NCI-H345 (cell line): ENCODE measurements at places on chromosomes 2 and 18.

DNA sequence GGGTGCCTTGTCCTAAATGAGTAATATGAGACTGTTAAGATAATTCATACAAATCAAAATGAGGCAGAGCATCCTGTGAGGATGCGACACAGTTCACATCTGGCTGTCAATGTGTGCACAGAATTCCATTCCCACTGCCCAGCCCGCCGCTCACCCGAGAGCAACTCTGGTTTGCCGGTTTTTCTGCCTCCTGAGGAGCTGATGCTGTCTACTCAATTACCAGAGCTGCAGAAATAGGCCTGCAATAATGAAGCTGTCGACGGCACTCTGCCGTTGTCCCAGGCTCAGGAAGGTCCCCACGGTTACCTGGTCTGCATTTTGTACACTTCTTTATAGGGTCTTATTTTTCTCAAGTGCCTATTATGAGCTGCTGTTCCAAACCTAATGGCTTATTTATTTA lies 55.7 kb upstream of the LYPD1 start:
- DNase-seq = no peak

DNA sequence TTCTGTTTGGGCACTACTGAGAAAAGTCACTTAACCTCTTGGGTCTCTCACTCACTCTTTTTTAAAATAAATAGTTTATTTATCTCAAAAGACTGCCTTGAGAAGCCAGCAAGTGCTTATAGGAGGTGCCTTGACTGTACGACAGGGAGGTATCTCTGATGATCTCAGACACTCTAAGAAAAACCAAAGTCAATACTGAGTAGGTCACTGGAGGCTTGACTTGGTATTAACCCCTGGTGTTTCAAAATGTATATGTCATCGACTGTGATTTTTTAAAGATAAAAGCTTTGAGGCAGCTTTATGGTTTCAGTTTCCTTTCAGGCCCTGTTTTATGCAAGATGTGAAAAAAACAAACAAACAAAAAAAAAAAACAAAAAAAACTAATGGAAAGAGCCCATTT lies 33.7 kb downstream of the MREG start:
- no peak for DNase-seq

DNA sequence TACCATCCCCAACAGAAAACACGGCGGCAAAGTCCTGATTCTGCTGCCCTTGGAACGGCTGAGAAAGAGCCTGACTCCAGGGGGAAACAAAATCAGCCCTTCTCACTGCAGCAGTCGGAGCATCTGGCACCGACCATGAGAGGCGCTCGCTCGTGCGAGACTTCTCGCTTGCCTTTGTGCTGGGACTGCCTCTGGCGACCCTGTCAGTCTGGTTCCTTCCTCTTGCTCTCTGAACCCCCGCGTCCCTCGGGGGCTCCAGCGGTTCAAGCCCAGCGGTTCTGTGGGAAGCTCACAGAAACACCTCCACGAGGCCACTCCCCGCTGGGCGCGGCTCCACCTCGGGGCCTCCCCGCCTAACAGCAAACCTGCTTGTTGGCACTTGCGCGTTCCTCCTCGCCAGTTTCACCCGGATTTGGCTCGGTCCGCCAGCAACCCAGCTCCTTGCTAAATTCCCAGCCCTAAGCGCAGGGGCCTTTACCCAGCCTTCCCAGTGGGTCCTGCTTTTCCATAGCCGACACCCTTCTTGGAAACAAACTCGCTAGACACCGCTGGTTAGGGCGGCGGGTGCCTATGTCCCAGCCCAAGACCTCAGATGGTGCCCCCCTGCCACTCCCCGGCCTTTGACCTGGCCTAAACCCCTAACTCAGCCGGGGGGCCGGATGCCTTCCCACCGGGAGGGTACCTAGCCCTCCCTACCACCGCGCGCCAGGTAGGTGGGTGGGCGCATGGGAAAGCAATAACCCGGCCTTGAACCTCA lies 2.2 kb downstream of the RND3 start:
- peak; percentile 85 for DNase-seq

DNA sequence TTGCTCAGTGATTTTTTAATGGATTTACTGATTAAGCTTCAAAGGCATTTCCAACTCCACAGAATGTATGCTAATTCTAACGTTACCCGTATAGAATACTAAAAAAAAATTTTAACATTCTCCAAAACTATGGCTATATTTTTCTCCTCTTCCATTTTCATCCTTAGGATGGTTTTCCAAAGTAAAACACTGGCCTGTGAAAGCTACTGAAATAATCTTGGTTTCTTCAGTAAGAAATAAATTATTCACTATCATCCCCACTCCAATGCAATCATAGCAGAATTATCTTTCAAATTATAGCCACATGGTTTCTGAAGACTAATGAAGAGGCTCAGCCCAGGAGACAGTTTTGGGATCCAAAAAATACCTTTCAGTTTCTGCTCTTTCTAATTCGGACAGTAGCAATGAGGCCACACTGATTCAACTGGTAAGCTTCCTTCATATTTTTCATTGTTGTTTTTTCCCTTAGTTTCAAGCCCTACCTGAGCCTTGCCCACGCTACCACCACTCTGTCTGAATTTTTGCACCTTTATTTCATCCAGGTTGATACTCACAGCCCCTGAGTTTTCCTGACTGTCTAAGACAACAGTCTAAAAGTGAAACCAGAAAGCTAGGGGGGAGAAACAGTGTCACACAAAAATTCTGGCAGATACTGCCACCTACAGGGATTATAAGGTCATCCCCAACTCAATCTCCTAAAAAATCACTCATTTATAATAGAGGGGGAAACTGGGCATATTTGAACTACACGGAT lies 887.9 kb downstream of the NRXN1 start:
- peak; percentile 74 for DNase-seq

DNA sequence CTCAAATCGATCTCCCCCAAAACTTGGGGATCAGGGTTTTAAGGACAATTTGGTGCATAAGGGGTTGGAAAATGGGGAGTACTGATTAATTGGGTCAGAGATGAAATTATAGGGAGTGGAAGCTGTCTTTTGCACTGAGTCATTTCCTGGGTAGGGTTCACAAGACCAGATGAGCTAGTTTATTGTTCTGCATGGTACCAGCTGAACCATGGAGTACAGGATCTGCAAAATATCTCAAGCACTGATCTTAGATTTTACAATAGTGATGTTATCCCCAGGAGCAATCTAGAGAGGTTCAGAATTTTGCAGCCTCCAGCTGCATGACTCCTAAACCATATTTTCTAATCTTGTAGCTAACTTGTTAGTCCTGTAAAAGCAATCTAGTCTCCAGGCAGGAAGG lies 73.1 kb downstream of the CPO start:
- DNase-seq = no peak

DNA sequence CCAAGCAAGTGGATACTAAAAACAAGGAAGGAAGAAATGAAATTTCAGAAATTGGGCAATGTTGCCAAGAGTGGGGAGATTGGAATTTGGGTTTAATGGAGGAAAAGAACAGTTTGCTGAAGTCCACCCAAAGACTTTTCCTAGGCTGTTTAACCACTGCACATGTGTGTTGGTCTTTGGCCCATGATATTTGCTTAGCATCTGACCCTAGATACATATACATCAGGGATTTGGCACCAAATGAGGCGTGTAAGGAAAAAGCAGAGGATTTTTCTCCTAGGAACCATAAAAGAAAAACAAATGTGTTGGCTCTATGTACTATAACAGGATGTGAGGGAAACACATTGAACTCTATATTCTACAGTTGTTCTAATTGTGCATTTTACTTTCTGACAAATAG lies 80.7 kb upstream of the CD28 start:
- DNase-seq = no peak

DNA sequence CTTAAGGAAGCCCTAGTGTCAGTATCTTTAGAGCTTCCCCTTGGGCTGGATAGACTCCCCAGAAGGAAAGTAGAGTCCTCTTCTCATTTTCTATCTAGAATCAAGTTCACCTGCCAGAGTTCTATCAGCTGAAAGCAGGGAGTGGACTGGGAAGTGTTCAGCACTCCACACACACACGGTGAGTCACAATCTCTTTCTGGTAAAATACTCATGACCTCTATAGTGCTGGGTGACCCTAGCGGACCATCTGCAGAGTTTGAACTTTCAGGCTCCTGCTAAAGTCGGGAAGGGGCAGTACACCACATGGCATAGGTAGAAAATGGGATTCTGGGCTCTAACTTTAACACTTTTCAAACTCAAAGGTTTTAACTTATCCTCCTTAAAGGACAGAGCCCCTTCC lies 43.3 kb downstream of the SAP130 start:
- no peak for DNase-seq

GRCh38 chr2:2931318-2932075 lies 446.1 kb downstream of the EIPR1 start:
- DNase-seq = no peak

DNA sequence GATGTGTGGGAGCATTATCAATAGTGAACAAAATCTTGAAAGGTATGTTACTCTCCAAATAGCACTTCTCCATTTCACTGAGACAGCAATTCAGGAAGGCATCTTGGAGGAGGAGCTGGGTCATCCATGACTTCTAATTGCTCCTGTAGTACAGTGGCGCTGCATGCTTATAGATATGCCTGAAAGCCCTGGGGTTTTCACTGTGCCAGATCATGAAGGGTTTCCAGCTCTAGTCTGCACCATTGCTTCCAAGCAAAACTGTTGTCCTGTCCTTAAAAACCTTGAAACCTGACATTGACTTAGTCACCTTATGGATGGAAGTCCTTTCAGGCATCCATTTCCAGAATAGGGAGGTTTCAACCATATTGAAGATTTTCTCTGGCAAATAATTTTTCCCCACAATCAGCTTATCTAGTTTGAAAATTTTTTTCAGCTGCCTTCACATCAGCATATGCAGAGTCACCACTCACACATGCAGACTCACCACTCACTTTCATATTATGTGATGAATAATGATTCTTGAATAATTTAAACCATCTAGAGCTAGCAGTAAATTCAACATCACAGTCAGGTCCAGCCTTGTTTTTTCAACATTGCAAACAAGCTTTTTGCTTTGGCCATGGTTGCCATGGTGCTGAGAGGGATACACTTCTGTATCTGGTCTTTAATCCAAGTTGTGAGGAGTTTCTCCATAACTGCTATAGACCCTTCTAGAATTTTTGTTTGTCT lies 297.1 kb downstream of the CLIP4 start:
- no peak for DNase-seq

DNA sequence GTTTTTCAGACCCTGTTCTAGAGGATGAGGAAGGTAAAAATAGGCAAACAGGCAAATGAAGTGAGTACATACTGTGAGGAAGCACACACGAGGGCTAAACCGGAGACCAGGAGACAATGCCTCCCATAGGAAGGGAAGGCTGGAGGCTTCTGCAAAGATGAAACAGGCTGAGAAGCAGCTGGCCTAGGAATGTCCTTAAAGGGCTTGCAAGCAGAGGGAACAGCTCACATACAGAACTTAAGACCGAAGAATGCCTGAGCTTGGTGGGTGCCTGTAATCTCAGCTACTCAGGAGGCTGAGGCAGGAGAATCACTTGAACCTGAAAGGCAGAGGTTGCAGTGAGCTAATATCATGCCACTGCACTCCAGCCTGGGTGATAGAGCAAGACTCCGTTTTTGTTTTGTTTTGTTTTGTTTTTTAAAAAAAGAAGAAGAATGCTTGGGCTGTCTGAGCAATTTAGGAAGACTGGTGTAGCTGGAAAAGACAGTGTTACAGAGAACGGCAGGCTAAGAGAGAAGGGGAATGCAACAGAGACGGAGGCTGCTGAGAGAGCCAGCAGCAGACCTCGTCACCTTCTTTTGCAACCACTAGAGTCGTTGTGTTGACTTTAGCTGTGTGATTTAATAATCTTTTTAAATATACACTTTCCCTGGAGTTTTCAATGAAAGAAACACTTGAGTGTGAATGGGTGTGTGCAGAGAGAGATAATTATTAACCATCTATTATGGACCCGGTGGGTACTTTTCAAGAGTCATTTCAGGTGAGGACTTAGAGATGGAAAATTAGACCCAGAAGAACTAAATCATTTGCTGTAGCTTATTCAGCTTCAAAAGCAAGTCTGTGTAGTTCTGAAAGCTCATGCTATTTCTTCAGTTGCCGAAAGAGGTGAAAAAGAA lies 232.8 kb downstream of the GALR1 start:
- no peak for DNase-seq

- DNase-seq = no peak
These were observed 101.6 kb downstream of the MTCL1 start for GRCh38 chr18:8806798-8807487.

DNA sequence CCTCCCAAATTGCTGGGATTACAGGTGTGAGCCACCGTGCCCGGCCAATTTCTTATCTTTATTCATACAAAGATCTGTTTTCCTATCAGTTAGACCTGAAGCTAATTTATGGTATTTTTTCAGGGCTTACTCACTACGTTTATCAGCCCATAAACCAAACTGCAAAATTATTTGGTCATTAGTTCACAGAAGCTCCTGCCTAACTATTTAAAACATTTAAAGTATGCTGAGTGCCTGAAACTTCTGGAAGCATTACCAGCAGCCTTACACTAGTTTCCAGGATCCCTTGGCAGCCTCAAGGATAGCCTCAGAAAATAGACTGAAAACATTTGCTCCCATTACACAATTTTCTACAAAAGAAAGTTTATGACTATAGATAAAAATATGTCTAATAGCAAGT lies 68.8 kb downstream of the GALNT13 start:
- DNase-seq = no peak

DNA sequence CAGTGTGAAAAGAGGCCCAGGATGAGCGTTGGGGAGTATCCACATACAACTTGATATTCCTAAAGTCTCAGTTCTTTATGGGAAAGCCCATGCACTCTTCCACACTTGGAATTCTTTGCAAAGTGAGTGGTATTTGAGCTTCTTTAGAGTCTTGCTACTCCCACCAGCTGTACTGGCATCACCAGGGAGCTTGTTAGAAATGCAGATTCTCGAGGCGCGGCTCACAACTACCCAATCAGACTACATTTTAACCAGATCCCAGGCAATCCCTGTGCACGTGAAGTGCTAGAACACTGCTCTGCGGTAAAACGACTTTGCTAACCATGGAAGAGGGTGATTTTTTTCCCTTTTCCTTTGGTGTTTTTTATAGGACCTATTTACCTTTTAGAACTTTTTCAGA lies 184.7 kb downstream of the NEDD4L start:
- DNase-seq = no peak

- DNase-seq = peak; percentile 86
These were observed 14.5 kb downstream of the GPC1 start for GRCh38 chr2:240449764-240450531.

GRCh38 chr2:17915811-17916518 lies 37.5 kb downstream of the KCNS3 start:
- no peak for DNase-seq

DNA sequence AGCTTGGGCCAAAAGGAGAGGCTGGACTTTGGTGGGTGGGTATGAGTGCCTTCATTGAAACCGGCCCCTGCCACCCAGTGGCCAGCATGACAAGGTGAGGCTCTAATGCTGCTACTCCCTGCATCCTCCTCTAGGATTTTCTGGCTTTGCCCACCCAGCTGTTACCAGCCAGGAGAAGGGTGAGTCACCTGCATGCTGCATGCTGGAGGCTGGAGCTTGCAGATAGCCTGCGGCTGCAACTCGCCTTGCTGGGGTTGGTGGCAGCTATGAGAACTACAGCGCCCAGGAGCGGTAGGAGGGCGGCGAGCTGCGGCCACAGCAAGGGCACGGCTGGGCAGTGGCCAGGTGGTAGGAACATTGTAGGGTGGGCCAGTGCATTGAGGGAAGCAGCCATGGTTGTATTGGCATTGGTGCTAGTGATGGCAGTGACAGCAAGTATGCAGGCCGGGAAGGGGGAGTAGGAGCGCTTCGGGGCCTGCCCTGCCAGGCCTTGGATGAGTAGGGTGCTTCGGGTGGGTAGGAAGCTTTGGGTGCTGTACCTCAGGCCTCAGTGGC lies 75.4 kb upstream of the SLC35G4 start:
- DNase-seq = no peak
